ENCODE measurements at places on chromosomes 2 and 18.

DNA sequence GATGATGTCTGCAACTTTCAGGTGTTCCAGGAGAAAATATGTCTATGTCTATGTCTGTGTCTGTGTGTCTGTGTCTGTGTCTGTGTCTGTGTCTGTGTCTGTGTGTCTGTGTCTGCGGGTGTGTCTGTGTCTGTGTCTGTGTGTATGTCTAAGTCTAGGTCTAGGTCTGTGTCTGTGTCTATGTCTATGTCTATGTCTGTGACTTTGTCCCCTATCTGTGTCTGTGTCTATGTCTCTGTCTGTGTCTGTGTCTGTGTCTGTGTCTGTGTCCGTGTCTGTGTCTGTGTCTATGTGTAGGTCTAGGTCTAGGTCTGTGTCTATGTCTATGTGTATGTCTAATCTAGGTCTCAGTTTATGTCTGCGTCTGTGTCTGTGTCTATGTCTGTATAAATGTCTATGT lies 10.5 kb downstream of the IL1R2 start:
- no peak for DNase-seq

DNA sequence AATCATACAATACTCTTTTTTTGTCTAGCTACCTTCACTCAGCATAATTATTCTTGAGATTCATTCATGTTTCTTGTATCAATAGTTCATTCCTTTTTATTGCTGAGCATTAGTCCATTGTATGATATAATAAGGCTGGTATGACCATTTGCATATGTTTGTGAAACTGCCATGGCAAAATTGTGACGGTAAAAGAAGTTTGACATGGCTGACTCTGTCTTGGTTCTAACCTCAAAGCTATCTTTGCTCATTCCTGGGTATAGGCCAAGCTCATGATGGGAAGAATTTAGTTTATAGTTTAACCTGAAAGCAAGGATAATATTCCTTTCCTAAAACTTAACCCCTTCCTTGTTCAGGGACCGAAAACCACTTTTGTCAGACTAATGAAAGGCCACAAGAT lies 46.4 kb downstream of the COMMD1 start:
- DNase-seq = no peak

- DNase-seq = no peak
Observed at GRCh38 chr2:224884188-224884587, 158.1 kb downstream of the DOCK10 start.

GRCh38 chr2:43038034-43038695 lies 188.2 kb downstream of the ZFP36L2 start:
- no peak for DNase-seq

- no peak for DNase-seq
Observed at GRCh38 chr2:29374823-29375222, 259.6 kb downstream of the CLIP4 start.

- DNase-seq = no peak
Observed at GRCh38 chr2:200360364-200360763, 53.9 kb downstream of the SPATS2L start.

DNA sequence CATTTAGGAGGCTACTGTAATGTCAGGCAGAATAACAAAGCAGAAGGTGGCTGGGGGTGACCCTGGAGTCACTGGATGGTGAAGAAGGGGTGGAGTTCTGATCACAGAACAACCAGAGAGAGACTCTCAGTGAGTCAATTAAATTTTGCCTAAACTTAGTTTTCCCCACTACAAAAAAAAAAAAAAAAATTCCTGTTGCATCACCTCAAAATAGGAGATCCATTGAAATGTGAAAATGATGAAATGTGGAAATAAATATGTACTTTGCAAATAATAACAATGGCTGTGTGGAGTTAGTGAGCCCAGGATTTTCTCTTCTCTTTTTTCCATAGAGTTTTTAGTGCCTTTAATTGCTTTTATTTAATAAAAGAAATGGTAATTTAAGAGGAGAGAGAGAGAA lies 165.5 kb downstream of the GFPT1 start:
- no peak for DNase-seq

DNA sequence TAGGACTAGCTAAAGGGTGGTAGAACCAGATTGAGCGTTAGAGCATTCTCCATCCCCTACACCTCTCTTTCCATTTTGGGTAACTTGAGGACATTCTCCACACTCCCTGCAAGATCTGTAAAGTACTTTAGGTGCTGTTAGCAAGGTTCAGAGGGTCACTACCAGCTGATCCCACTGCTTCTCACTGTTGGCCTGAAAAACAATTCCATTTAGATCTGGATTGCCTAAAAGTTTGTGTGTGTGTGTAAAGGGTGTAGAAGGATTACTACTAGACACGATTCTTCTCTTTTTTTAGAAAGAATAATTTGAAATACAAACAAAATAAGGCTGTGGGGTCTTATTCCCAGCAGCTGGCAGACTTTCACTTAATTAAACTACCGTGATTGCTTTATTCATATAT lies 95.1 kb upstream of the TMEM178A start:
- DNase-seq = no peak

GRCh38 chr2:126771094-126771493 lies 115.1 kb downstream of the GYPC start:
- DNase-seq = no peak

DNA sequence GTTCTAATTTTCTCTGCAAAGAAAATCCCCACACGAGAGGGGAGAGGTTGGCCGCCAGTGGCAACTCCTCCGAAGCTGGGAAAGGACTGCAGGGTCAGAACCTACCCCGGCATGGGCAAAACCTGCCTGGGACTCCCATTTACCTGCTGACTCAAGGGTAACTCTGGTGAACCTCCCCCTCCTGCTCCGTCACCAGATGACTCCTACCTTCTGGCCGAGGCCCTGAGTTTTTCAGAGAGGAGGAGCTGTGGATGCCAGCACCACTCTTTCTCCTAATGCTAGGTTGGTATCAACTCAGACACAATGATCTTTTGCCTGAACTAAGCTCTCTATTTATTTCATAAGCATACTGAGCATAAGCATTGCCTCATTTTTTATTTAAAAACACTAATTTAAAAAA lies 96.6 kb downstream of the ALPK2 start:
- no peak for DNase-seq

Data from activated CD8-positive, alpha-beta memory T cell treated with anti-CD3 and anti-CD28 coated beads for 1 hour (primary cell).